Activated CD4-positive, alpha-beta T cell treated with anti-CD3 and anti-CD28 coated beads for 1 hour (primary cell): ENCODE measurements at places on chromosomes 4 and X.

DNA sequence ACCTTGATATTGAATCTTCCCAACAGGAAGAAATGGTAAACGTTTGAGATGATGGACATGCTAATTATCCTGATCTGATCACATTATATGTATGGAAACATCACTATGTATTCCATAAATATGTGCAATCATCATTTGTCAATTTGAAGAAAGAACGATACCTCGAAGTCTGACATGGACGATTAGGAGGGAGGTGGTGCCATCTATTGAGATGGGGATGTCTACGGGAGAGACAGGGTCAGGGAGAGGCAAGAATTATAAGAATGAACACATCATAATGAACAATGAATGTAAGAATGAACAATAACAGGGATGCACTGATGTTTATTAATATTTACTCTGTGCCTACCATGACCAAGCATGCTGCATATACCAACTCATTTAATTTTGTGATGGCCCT, 93.7 kb upstream of the SOD3 start:
- no peak for DNase-seq

- DNase-seq, result no peak
Observed at GRCh38 chr4:82171531-82172155, 202.1 kb downstream of the HNRNPD start.

GRCh38 chrX:118423558-118423957, 72.1 kb upstream of the DOCK11 start:
- DNase-seq, result no peak

GRCh38 chr4:2335729-2336101, 73.8 kb upstream of the MXD4 start:
- no peak for DNase-seq

- no peak for DNase-seq
Observed at GRCh38 chr4:23685471-23685870, 204.4 kb downstream of the PPARGC1A start.

GRCh38 chr4:46329118-46329976, 60.6 kb downstream of the GABRA2 start:
- no peak for DNase-seq

DNA sequence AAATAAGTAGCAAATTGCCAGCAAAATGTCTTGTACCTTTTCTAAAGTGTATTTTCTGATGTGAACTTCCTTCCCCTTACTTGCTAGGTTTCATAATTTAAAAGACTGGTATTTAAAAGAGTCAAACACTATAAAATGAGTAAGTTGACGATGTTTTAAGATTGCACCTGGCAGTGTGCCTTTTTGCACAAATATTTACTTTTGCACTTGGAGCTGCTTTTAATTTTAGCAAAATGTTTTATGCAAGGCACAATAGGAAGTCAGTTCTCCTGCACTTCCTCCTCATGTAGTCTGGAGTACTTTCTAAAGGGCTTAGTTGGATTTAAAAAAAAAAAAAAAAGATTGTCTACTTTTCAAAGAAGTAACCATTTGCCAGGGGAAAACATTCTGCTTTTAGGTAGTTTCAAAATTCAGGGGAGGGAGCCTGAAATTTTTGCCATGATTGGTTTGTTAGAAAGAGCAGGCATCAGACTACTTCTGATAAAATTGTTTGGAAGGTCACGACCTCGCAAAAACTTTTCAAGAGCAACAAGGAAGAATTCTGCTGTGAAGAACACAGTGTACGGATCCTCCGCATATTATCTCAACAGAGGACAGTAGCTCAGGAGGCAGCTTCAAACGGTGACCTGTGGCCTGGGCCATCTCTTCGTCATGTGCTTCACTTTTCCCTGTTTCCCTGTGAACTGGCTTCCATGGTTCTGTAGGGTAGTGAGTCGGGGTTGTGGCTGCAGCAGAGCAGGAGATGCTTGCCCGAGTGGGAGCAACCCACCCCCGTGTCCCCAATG, 66.1 kb downstream of the CDS1 start:
- no peak for DNase-seq

DNA sequence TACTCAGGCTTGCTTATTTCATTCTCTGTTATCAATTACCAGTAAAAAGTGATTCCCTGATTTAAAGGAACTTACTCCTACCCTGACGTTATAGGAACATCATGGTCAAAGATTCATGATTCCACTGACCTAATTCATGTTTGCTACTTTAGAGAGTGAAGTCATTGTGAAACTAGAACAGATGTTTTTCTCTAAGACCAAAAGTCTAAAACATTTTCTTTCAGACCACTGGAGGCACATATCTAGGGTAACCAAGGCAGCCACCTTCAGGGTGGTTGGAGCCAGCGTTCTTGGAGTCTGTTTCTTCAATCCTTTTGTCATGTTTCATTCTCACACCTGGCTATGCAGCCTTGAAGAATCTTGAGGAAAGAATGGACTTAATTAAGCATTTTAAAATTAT, 77.8 kb downstream of the GALNTL6 start:
- no peak for DNase-seq

GRCh38 chr4:35918491-35918977, 325.8 kb downstream of the ARAP2 start:
- DNase-seq, result no peak

GRCh38 chr4:76689145-76689817, 208.7 kb downstream of the SOWAHB start:
- DNase-seq, result no peak

DNA sequence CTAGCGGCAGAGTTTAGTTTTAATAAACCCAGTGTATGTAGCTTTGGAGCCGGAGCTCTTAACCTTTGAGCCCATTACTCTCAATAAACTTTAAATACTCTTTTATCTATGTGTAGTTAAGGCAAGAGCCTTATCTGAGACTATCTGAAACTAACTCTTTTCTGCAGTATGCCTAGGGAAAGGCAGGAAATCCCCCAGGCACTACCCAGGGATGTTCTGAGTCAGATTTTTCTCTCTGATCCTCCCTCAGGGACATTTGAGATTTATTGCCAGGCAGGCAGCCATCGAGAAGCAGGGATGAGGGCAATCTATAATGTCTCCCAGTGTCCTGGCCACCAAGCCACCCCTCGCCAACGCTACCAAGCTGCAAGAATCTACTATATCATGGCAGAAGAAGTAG, 39.1 kb downstream of the HEPH start:
- DNase-seq, result no peak

GRCh38 chr4:109079201-109079600, 223.3 kb downstream of the COL25A1 start:
- DNase-seq, result no peak

GRCh38 chr4:20512033-20512792, 188.0 kb upstream of the PACRGL start:
- no peak for DNase-seq

- DNase-seq, result no peak
Observed at GRCh38 chr4:5798462-5798861, 87.5 kb downstream of the EVC start.

GRCh38 chrX:37701588-37701987, 16.0 kb downstream of the XK start:
- no peak for DNase-seq

GRCh38 chr4:147791865-147792264, 60.0 kb downstream of the ARHGAP10 start:
- DNase-seq, result no peak

DNA sequence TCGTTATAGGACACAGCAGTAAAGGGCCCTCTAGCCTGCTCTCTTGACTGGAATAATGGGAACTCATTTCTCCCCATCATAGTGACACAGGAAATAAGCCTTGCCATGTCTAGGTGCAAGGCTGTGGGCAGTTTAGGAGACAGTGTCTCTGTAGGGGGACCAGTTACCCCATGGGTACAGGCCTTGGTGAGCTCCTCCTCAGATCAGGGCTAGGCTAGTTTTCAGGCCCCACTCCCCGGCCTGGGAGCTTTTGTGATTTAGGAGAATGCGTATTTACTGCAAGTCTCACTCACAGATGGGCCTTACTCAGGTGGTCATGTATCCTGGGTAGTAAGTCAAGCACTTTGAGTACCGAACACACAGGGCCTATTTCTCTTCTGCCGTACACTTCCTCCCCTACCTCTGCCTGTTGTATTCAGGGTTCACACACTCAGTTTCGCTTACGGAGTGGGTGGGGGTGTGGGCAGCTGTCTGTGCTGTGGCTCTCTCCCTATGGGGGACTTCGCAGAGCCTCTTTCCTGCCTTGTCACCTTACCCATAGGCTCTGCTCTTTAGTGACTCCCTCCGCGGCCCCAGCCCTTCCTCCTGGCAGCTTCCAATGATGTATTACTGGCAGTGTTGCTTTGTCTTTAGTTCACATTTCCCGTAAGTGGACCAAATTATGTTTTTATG, 34.2 kb downstream of the FAM193A start:
- peak; percentile 33 for DNase-seq

DNA sequence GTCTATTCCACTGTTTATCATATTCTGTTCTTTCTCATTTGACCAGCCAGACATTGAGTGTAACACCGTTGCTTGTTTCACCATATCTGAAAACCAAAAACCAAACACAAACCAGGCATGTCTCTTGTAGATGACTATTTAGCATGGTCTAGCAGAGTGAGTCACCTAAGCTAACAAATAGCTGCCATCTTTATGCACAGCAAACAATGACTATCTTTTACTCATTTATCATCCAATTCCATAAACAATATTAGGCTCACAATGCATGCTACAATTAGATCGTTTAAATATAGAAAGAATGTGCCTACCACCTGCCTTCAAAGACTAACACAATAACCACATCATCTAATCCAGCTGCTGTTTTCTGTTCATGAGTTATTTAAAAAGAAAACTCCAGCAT, 495.4 kb downstream of the PCDH19 start:
- DNase-seq, result no peak

GRCh38 chrX:46400530-46401443, 144.4 kb downstream of the ZNF674 start:
- DNase-seq, result no peak

GRCh38 chrX:47610511-47610910, 9.1 kb downstream of the SYN1 start:
- DNase-seq, result no peak

- DNase-seq, result no peak
Observed at GRCh38 chrX:140701480-140701879, 8.1 kb upstream of the LINC00632 start.

GRCh38 chrX:118520216-118521206, 24.9 kb downstream of the DOCK11 start:
- no peak for DNase-seq

GRCh38 chr4:144584428-144584827, 61.5 kb upstream of the HHIP start:
- no peak for DNase-seq

GRCh38 chr4:105624530-105624929, 72.1 kb downstream of the ARHGEF38 start:
- DNase-seq, result no peak

- no peak for DNase-seq
Observed at GRCh38 chr4:162456106-162456505, 292.3 kb upstream of the FSTL5 start.

- no peak for DNase-seq
Observed at GRCh38 chrX:12319003-12319519, 180.8 kb downstream of the FRMPD4 start.

DNA sequence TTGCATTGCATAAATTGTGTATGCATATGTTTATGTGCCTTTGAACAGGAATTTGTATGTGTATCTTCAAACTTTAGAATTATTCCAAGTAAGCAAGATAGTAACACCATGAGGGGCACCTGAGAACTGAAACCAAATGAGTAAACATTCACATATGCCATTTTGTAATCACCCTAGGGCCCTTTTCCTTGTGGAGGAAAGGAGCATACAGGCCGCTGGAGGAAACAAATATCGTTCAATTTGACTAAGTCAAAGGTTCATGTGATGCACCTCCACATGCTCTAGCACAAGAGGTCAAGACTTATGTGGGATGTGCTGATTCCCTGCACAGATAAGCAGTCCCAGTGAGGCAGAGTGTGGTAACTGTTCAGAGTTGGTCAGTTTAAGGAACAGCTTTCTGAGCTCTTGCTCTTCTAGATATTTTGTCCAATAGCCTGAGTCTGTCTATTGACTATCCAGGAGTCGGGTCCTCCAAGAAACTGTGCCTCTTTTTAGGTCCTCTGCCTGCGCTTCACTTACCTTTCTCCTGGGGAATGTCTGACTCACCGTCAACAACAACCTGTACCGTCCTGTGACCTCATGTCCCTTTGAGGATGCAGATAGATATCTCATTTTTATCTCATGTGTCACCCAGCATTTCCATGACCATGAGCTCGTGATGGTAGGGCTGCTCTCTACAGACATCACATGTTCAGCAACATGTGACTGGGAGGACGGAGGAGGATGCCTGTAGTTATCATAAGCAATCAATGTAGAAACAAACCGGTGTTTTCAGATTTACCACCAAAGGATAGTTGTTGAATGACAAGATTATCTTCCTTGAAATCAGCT, 196.9 kb downstream of the NWD2 start:
- no peak for DNase-seq

- peak; percentile 12 for DNase-seq
Observed at GRCh38 chrX:13669246-13669737, 16.4 kb downstream of the TCEANC start.

- DNase-seq, result no peak
Observed at GRCh38 chr4:109990261-109991257, 77.9 kb downstream of the EGF start.

DNA sequence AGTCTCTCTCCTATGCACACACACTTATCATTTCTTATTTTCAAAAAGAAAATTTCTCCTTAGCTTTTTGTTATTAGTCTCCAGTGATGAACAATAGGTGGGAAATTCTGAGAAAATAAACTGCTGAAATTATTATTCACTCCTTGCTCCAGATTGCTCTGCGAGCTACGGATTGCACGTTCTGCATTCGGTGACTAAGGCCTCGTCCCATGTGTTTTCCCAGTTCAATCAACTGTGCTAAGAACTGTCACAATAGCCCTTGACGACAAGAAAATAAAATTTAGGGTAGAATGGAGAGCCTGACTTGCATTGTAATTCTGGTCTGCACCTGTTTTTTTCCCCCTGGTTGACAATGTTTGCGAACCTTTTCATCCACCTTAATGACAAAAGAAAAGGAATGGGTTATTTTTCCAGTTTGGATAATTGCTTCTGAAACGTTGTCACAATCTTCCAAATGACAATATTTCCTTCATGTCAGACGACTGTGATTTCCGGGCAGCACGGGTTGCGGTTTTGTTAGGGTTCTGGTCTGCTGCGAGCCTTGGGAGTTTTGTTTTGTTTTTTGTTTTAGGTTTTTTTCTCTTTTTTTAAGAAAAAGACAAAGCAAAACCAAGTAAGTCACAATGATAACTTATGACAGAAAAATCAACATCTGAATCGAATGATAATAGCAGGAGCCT, 124.5 kb upstream of the NOCT start:
- DNase-seq, result no peak

GRCh38 chrX:41634284-41634683, 54.5 kb upstream of the GPR34 start:
- DNase-seq, result no peak

DNA sequence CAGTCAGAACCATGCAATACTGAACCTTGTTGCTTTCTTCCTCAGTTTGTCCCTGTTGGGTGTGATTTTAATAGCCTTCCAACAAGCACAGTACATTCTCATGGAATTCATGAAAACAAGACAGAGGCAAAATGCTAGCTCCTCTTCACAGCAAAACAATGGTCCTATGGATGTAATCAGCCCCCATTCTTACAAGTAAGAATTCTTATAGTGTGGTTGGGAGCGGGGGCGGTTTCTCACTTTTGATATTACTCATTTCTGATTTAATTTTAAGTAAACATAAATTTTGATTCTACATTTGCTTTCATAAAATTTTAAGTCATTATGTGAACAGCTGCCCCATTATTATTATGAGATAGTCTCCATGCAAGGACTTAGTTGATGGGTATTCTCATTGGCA, 80.8 kb upstream of the TLR2 start:
- no peak for DNase-seq
